ENCODE measurements at places on chromosomes 11 and 22.
A peak's percentile ranks its signal among the peaks of the same experiment; 100 is the strongest.

GRCh38 chr11:89405629-89406028 is 85.5 kb downstream of the NOX4 start:
- no peak for DNase-seq

- DNase-seq, result no peak
Observed at GRCh38 chr11:132058211-132058772, 687.9 kb downstream of the NTM start.

- DNase-seq, result no peak
Observed at GRCh38 chr11:73521621-73522020, 76.3 kb downstream of the FAM168A start.

GRCh38 chr11:82823647-82824619 is 76.3 kb downstream of the PRCP start:
- DNase-seq, result no peak

- DNase-seq, result no peak
Observed at GRCh38 chr11:66864924-66865697, 8.2 kb downstream of the LRFN4 start.

DNA sequence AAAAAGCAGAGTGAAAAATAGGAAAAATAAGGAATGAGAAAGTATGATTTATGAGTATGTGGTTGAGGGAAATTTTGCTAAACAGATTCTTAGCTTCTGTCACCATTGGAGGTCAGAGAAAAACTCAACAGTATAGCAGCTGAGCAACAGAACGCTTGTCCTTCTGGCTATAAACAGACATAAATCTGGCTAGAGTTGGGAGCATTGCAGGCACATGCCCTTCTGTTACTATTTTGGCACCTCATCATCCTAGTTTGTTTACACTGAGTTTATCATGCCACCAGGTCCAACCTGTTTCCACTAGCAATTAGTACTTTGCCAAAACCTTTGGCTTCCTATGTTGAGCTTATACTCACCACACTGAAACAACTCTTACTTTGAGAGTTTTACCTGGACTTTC is 6.9 kb downstream of the UBE4A start:
- DNase-seq, result no peak

DNA sequence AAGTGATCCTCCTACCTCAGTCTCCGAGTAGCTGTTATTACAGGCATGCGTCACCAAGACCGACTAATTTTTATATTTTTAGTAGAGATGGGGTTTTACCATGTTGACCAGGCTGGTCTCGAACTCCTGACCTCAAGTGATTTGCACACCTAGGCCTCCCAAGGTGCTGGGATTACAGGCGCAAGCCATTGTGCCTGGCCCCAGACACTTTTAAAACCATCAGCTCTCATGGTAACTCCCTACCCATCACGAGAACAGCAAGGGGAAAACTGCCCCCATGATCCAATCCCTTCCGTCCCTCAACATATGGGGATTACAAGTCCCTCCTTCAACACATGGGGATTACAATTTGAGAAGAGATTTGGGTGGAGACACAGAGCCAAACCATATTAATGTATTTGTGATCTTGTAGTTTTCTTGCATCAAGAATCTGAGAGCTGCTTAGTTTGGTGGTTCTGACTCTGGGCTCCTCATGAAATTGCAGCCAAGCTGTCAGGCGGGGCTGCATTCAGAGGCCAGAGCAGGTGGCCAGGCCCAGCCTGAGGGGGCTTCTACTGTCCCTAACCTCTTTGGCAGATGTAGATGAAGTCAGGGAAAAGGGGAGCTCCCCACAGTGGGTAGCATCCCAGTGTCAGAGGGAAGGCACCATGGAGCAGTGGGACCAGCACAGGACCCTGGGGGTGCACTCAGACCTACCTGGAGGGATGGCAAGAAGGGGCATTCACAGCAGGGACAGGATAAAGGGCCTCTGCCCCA is 31.2 kb upstream of the PRAME start:
- DNase-seq, result no peak

DNA sequence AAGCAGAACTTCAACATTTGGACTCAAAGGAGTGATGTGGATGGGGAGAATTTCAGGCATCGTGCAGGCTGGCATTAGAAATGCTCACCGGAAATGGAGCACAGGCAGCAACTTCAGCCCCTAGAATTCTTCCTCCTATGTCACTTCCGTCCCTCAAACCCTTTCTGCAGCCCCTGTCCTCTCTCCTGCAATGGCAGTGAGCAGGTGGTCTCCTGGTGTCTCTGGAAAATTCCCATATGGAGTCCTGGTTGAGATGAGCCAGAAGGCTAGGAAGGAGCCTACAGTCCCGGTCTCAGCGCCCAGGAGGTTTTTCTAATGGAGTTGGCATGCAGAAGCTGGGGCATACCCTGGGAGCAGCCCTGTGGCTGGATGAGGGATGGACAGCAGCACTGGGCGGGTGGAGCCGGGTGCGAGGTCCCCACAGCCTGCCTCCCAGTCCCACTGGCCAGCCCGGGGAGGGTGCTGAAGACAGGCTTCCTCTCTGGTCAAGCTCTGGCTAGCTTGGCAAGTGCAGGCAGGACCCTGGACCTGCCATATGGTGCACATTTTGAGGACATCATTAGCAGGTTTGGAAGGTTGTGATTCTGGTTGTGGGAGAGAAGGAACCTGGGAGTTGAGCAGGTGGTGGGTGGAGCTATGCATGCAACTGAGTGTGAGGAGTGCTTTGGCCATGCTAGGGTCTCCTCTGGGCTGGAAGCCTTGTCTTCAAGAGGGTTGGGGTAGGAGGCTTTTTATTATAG is 59.8 kb upstream of the B3GAT1 start:
- DNase-seq, result no peak

DNA sequence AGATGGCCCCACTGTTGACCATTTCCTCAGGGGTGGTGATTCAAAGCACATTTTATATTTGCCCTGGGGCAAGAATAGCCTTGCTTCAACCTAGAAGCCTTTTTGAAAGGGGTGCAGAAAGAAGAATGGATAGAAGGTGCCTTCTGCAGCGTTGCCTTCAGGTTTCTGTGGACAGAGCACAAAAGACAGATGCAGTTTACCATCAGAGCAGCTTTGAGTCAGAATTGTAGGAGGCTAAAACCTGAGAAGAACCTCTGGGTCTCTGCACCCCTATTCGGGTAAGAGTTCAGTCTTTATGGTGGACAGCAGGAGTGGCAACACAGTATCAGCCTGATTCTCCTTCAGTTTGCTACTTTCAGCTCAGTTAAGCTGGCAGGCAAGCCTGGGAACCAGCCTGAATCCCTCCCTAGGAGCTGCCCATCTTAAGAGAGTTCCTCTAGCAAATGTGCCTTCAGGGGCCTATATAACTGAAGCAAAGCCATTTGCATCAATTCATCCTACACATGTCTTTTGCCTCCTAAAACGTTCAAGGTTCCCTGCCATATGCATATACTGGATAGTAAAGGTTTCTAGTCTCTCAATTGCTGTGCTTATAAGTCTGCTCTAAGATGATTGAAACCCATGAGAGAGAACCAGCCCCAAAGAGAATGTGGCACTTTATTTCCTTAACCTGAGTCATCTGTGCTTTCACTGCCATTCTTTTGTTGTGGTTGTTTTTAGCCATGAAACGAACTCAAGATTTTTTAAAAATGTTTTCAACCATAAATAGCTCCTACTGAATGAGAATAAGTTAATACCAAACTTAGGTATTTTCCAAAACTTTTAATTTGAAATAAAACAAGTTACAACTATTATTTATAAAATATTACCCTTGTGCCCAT is 123.0 kb downstream of the TRIM44 start:
- no peak for DNase-seq

GRCh38 chr22:40529821-40530220 is 106.7 kb downstream of the MRTFA start:
- no peak for DNase-seq

GRCh38 chr11:120102864-120103122 is 35.1 kb downstream of the TRIM29 start:
- DNase-seq, result no peak

DNA sequence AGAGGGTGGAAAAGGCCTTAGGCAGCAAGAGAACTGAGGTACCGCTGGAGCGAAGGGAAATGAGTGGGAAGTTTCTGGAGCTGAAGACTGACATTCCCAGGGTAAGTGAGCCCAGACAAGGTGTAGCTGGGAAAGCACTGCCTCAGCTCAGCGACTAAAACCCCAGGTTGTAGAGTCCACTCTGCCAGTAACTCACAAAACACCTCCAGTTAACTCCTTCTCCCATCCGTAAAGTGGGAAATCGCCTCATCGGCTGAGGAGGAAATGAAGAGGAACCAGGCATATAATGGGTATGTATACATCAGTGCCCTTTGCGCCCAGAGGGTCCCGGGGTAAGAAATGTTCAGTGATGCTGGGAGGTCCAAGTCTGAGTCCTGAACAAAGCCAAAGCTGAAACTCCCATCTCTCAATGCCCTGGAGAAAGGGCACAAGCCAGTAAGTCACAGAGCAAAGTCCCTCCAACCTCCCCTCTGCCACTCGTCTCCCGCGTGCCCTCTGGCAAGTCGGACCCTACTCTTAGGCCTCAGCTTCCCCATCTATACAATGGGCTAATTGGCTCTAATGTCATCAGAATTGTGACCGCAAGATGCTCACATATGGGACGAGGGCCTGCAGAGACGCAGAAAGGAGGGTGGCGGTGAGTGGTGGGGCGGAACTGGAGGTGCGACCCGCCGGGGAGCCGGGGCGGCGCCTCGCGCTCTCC is 588 bp downstream of the VPS37C start:
- DNase-seq, result no peak

DNA sequence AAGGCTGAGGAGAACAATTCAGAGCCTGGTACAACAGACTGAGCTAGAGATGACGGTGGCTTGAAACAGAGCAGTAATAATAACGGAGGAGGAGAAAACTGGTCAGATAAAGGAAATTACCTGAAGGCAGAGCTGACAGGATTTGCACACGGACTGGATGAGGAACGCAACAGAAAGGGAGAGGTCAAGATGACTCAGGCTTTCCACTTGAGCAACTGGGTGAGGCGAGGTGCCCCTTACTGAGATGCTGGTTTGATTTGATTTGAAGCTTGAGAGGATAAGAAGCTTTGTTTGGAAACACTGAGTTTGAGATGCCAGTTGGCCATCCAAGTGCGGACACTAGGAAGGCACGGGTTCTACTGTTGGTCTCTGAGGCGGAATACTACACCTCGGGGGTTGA is 35.4 kb upstream of the NRIP3 start:
- peak; percentile 59 for DNase-seq

GRCh38 chr11:110710628-110711381 is 1.4 kb downstream of the ARHGAP20 start:
- no peak for DNase-seq

- DNase-seq, result no peak
Observed at GRCh38 chr11:63933459-63933858, 5.3 kb upstream of the NAA40 start.

DNA sequence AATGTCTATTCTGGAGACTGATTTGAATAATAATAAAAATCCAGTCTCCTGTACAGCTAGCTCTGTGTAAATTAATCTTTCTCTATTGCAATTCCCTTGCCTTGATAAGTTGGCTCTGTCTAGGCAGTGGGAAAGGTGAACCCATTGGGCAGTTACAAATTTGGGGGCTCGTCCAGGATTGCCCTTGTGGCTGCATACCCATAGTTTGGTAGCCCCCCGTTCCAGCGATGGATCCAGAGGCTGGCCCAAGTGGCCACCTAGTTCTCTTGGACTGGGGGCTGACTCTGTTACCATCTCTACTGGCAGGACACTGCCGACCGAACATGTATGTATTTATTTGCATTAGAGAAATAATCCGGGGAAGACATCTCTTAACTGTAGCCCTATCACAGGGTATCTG is 326.2 kb upstream of the PDGFD start:
- DNase-seq, result no peak

DNA sequence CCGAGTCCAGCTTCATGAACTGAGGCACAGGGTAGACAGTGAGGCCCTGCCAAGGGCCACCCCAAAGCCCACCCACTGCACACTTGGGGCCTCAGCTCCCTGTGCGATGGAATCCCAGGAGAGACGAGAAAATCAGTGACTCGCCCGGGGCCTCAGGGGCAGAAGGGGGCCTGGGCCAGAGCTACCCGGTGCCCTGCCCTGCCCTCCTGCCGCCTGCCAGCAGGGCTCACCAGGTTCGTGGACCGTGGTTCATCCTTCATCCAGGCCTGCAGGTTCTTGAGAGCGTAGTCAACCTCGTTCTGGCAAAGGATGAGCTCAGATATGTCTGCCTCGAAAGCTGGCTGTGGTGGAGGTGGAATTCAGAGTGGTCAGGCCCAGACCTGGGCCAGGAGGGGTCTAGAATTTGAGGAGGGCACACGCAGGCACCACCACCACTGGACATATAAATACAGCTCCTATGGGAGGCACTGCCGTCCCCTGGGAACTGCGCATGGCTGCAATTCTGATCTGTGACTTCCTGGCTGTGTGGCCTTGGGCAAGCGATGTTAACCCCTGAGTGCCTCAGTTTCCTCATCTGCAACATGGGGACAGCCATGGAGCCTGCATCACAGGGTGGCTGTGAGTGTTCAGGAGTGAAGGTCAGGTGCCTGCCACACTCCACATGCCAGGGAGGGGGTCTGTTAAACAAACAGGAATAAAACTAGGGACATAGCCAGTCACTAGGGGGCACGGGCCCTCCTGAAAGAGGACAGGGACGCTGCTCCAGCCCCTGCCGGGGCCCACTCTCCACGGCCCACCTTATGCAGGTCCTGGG is 7.5 kb downstream of the ALDH3B2 start:
- DNase-seq, result no peak

DNA sequence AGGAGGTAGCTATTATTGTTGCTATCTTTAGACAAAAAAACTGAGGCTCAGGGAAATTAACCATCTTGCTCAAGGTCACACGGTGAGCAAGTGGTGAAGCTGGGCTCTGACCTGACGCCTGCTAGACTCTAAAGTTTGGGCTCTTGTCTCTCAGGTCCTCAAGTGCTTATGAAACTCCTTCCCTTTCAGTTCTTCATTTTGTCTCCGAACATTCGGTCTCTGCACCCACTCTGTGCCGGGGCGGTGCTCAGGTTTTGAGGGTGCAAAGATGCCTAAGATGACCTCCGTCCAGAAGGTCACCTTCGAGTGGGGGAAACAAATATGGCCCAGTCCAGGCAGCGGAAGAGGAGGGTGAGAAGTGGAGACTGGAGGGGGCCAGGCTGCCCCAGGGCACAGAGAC is 16.0 kb downstream of the OVOL1 start:
- DNase-seq, result no peak

- DNase-seq, result no peak
Observed at GRCh38 chr22:41557401-41558240, 3.2 kb upstream of the CSDC2 start.

DNA sequence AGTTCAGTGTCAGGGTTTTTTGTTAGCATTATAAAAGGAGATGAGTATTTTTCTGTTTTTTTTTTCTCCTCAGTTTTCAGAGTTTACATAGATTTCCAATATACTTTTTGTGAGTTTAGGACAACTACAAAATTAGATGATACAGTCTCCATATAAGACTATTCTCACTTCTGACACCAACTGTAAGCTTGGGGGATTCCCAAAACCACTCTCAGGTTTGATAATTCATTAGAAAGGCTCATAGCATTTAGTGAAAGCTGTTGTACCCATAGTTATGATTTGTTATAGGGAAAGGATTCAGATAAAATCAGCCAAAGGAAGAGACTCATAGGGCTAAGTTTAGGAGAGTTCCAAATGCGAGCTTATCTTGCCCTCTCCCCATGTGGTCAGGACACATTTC is 24.1 kb downstream of the CUL5 start:
- no peak for DNase-seq

- DNase-seq, result peak; percentile 58
Observed at GRCh38 chr11:74572349-74572748, 20.0 kb upstream of the POLD3 start.
